ENCODE measurements at places on chromosomes 2 and 18. TPM values are rescaled to one million over a fixed set of nuclear protein-coding genes. Genes with fewer than 3 reads are reported as not detected.

The OSR1 gene
- not detected for total RNA-seq

The PSME4 gene
- total RNA-seq = 36.9 TPM

The RUFY4 gene
- total RNA-seq = 0.84 TPM

The CDK15 gene
- not detected for total RNA-seq

- no peak for DNase-seq
These were observed 210.4 kb downstream of the METTL4 start for GRCh38 chr18:2360861-2361260.

DNA sequence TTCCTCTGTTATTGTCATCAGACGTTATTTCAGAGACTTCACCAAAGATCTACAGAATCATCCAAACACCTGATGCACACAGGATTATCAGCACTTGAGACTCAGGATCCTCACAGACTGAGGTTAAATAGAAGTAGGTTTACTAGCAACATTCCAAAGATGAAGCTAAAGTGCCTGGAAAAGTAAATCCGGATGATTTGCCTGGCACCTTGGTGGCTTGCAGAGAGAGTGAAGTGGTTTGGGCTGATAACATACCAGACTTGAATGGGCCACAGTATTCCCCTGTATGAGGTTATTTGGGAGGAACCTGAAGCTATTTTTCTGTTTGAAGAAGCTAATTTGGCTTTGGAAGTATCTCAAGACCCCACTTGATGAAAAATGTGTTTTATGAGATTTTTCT is 51.0 kb downstream of the OXER1 start:
- no peak for DNase-seq

DNA sequence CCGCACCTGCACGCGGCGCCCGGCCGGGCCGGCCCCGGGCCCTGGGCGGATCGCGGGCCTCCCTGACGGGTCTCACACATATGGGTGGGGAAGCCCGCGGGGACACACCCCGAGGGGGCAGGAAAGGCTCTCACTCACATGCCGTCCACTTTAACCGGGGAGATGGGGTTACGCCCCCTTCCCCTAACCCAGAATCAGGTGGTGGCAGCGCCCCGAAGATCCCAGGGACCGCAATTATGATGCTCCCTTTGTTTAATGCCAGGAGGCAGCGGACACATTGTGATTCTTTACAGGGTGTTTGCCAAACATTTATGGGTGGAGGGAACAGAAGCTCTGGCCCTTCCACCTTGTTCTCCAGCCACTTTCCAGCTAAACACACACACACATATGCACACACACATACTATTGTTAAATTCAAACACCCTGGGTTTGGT is 424 bp upstream of the ANKRD44 start:
- no peak for DNase-seq

- DNase-seq = no peak
These were observed 17.0 kb upstream of the PKDCC start for GRCh38 chr2:42030829-42031228.

DNA sequence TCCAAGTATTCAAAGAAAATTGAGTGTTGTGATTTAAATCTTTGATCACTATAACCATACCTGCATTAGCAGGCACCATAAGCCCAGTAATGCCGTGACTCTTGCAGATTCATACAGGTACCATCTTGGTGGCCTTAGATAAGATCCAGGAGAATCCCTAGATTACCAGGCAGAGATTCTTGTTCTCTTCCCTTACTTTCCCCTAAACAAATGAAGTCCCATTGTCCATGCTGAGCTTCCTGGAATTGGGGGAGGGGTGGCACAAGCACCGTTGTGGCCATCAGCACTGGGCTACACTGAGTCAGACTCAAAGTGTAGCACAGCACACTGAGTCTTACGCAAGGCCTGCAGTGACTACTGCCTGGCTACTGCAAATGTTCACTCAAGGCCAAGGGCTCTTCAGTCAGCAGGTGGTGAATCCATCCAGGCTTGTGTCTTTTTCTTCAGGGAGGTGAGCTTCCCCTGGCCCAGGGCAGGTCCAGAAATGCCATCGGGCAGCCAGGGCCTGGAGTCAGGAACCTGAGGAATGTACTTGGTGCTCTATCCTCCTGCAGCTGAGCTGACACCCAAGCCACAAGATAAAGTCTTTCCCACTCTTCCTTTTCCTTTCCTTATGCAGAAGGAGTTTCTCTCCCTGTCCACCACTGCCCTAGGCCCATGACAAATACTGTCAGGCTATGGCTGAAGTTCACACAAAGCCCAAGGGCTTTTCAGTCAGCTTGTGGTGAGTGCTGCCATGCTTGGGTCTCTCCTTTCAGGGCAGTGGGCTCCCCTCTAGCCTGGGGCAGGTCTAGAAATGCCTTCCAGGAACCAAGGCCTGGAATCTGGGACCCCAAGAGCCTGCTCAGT is 52.6 kb downstream of the CD28 start:
- DNase-seq = no peak

DNA sequence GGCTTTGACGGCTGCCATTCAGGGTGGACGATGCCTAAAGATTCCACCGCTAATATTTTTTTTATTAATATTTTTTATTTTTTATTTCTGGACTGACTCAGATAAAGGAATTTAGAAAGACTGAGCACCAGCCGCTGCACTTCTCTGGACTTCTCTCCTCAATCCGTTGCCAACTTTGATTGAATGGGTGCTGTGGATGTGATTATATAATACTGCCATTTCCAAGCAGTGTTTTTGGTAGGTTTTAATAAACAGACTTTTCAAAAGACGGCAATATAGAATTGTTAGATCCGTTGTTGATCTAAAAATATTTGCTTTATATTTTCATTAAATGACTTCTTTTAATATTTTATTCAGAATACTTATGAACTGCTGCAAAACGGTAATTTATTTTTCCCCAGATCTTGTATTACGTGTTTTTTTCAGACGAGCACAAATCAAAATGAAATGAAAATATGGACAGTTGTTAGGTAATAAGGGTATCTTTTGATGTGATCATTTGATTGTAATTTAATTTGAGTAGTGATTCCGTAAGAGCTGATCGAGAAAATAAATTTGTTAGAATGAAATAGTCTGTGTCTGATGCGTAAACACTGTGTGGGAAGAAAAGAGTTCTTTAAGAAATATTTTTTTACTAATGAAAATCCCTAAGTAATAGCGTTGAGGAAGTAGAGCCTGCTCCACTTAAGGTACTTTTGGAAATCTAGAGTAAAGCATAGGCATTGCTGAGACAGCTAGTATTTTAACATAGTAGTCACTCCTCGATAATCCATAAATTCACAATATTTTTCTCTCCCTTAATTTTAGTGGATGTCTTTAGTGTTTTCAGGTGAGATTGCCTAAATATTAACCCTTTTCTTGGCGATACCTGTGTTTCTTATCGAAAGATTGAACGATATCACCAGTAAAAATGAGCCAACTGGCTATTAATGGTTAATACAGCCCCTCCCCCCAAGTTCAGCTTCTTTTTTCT is 4.4 kb downstream of the POU3F3 start:
- no peak for DNase-seq

DNA sequence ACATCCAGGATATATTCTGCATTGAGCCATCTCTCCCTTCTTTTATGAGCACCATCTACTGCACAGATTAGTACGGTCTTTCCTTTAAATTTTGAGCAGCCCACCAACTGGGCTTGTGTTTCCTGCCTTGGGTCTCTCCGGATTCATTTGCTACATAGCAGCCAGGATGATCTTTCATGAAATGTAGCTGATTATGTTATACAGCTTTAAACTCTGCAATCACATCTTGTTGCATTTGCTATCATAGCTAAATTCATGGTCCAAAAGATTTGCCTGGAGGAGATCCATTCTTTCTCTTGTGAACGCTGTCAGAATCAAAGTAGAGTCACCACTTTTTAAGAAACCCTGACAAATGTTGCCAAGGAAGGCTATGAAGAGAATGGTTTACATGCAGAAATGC is 215.1 kb upstream of the LRRTM4 start:
- no peak for DNase-seq

DNA sequence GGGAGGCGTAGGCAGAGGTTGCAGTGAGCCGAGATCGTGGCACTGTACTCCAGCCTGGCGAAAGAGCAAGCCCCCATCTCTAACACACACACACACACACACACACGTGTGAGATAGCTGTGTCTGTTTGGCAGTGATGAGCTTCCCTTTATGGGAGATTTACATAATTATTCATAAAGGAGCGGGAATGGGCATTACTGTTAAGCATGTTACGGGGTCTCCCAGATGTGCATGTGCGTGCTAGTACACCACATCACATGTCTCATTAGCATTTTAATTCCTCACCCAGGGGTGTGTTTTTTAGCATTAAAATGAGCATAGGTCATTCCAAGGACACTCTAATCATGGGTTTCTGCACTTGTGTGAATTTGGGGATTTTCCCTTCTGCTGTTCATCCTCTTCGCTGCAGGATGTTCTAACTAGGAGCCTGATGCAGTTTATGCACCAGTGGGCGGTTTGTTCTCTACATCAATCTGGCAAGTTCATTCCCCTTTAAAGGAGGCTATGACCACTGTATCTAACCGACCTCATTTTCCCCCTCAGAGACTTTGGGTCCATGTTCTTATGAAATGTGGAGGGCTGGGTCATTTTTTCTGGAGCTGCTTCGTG is 1.0 kb upstream of the FAM178B start:
- DNase-seq = no peak

GRCh38 chr2:222869252-222869560 is 8.4 kb downstream of the ACSL3 start:
- DNase-seq = no peak

DNA sequence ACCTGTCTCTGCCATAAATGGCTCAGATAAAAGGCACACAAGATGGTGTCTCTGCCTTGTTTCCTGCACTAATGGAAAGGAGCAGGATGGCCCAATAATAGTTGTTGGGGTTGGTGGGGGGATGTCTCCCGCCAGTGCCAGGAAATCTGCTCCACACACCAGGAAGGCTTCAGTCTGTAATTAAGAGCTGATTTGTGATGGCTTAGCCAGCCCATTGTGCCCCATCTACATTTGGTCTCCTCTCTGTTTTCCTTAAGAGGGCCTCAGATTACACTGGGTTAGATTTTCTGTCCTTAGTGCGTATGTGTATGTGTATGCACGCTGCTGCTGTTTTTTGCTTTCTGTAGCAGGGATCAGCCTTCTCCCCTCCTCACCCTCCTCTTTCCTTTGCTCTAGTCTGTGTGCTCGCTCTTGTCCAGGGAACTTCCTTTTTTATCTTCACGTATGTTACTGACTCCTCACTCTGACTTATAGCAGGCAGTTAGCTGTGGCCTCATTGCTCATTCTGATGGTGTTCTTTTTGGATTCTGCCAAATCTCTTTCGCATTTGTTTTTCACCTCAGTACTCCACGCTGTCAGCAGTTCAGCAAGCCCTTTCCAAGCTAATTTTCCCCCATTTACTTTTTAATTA is 33.4 kb upstream of the MGAT5 start:
- DNase-seq = no peak

DNA sequence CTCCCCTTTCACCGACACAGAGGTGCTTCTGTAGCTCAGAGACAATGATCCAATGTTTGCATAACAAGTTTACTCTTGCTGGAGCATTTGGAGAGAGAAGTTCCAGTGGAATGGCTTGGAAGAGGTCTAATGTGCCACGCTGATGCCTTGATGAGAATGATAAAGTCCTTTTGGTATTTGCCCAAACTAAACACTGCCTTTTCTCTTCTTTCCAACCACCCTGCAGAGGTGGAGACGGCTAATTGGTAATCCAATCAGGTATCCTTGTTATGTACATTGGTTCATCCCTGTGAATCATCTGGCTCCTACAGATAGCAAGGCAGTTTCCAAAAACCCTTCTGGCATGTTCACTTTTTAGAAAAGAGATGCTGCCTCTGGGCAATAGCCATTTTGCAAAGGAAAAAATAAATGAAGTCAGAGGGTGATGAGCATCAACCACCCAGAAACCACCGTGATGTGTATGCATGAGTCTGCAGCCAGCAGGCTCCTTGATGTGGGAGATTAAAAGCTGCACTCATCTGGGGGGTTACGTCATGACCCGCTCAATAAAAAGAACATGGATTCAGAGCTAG is 40.6 kb downstream of the KIAA2012 start:
- DNase-seq = peak; percentile 8

- DNase-seq = no peak
These were observed 32.3 kb downstream of the MYO5B start for GRCh38 chr18:50162486-50163304.

GRCh38 chr2:112310906-112311305 is 35.5 kb downstream of the ZC3H6 start:
- DNase-seq = no peak

DNA sequence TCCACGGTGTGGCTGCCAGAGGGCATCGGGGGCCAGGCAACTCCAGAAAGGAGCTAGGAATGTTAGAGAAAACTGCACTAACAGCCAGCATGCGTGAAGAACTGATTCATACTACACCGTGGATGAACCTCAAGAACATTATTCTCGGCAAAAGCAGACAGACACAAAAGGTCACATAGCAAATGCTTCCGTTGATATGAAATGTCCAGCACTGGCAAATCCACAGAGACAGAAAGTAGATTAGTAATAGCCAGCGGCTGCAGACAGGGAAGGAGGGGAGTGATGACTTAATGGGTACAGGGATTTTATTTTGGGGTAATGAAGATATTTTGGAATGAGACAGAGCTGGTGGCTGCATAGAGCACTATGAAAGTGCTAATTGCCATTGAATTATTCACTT is 37.4 kb downstream of the SCTR start:
- DNase-seq = no peak

DNA sequence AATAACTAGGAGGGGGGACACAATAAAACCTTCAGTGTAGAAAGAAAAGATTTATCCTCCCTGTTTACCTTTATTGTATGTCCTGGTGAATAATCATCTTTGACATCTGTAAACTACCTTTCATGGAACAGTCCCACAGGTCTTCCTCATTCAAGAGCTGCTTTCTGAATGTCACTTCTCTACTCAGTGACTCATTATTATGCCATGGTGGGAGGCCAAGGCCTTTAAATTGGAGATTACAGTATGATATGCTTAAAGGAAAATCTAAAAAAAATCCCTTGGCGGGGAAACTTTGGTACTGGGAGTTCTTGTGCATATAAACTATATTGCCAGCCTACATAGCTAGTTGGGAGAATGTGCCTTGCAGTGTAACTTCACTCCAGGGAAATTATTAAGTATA is 713.0 kb downstream of the TDRD15 start:
- no peak for DNase-seq

DNA sequence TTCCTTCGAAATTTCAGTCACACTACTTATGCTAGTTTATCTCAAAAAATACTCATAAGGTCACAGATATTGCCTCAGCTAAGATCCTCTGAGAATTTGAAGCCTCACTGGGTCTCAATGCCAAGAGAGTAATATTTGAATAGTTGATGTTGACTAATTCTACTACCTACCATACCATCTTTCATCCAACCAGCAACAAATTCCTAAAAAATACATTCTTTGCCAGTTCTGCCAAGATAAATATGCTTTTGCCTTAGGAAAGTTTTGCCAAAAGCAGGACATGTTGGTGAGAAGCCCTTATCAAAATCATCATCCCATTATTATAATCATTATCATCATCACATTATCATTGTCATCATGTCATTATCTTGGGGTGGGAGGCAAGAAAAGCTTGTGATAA is 544.6 kb upstream of the ZEB2 start:
- DNase-seq = no peak

- DNase-seq = no peak
These were observed 161.0 kb downstream of the TPGS2 start for GRCh38 chr18:36667811-36668210.
